ENCODE measurements at places on chromosomes 2 and 18. TPM values are rescaled to one million over a fixed set of nuclear protein-coding genes. Genes with fewer than 3 reads are reported as not detected.
A peak's percentile ranks its signal among the peaks of the same experiment; 100 is the strongest.

DNA sequence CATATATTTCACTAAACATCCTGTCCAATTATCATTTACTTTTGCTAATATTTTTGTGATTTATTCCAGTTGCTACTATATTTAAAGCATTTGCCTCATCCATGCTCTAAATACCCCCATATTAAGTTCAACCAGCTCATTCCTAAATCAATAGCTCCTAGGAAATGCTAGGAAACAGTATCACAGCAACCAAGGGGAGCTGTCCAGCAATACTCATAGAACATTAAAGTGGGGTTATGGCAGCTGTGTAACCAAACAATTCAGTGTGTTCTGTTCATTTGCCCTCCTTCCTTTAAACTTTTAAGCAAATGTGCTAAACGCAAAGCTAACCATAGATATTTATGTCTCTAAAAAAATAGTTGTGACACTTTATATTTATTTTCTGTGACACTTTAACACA, 41.1 kb downstream of the ACVR1C start:
- DNase-seq: no peak

GRCh38 chr2:37635504-37636380, 35.7 kb downstream of the CDC42EP3 start:
- peak; percentile 89 for DNase-seq

DNA sequence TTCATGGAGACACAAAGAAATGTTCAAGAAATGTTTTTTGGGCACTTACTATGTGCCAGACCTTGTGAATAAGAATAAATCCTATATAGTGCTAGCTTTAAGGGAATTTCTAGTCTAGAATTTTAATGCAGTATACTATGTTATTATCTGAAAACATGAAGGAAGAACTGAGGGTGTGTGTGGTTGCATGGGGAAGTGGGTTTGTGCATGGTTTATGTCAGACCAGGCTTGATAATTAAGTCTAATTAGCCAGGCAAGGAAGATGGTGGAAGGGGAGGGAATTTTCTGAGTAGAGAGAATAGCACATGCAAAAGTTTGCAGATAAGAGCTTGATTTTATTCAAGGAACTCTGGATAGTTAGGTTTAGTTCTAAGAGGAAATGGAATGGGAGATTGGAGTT, 6.5 kb downstream of the RBBP8 start:
- DNase-seq: no peak

DNA sequence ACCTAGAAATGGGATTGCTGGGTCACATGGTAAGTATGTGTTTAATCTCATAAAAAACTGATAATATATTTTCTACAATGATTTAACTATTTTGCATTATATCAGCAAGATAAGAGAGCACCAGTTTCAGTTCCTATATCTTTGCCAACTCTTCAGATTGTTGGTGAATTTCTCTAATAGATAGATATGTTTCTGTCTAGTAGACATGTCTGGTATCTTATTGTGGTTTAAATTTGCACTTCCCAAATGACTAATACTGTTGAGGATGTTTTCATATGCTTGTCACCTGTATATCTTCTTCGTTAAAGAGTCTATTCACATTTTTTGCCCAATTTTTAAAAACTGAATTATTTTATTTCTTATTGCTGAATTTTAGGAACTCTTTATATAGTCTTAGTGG, 113.8 kb upstream of the UXS1 start:
- no peak for DNase-seq

DNA sequence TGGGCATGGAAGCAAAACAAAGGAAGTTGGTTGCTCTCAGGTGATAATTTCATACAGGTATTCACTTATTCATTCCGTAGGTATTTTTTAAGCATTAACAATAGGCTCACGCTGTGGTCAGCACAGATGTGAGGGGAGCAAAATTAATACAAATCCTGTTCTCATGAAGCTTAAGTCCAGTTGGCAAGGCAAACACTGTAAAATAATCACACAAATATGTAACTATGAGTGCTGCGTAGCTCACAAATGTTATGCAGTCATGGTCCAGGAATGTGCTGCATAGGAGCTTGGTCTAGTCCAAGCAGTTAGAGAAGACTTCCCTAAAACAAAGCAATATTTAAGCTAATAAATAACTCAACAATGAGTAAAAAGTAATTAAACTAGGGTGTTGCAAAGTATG, 23.9 kb downstream of the SP5 start:
- DNase-seq: no peak

The ZNF396 gene
- 1.3 TPM for total RNA-seq

DNA sequence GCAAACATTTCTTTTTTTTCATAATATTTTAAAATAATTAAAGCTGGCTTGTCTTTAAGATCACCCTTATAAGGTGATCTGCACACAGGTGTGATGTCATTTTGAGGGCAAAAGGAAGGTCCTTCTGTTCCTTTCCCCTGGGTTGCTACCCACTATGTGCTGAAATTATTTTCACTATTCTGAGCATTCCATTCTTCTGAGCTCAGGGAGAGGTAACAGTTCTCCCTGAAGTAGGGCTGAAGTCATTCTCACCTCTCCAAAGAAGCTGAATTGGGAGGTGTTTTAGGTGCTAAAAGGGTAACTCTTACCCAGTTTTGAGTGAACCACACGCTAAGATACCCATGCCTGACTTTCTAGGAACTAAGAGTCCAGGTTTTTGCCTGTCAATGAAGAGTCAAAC, 247.6 kb downstream of the SLC4A3 start:
- DNase-seq: no peak
